ENCODE measurements at places on chromosomes 11 and 22.

DNA sequence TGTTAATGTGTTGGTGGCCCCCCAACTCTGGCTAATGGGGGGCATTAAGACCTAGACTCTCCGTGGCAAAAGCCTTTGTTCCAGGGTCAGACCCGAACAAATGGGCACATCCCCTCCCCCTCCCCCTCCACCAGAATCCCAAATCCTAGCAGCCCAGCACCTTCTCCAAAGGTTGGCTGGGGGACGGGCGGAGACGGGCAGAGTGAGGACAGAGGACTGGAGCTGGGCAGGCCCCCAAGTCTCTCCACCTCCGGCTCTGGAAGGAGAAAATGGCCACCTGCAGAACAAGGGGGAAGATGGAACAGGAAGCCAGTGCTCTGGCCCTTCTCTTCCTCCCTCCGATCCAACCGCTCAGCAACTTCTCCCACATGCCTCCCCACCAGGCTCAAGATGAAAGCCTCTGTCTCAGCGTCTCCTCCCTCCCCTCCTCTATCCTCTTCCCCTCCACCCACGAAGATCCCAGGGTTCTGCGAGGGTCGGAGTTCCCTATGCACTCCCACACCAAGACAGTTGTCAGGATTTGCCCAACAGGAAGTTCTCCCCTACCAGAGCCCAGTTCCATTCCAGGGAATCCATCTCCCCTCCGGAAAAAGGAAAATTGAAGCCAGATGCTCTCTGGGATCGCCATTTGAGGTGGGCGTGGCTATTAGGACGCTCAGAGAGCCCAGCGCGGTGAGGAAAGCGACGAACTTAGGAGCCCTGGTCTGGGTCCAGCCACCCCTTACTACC, 20.1 kb downstream of the ADA2 start:
- H3K4me3 ChIP-seq: peak overlapping the region; percentile 54
- DNase-seq: no peak
- H3K36me3 ChIP-seq: no peaks in the 10 kb centered on the region
- no peaks in the 10 kb centered on the region for H3K27me3 ChIP-seq

GRCh38 chr11:110026858-110027626, 66.2 kb upstream of the ZC3H12C start:
- no peak for DNase-seq
- no peak overlapping the region for H3K27ac ChIP-seq

DNA sequence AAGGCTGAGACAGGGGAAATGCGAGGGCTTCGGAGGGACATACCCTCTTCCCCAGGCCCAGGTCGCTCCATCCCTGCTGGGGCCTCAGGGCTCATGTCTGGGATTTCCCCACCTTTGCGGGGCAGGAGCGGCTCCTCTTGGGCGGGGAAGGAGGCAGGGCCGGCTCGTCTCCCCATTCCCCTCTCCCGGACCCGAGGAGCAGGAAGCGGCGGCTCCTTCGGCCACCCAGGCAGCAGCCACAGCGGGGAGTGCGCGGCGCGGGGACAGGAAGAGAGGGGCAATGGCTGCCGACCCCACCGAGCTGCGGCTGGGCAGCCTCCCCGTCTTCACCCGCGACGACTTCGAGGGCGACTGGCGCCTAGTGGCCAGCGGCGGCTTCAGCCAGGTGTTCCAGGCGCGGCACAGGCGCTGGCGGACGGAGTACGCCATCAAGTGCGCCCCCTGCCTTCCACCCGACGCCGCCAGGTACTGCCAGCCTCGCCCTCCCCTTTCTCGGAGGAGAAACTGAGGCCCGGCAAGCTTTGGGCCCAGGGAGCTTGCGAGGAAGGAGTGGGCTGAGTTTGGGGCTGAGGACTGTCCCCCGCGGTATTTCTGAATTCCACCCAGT, at the start of gene ANKK1:
Gene ANKK1, plus strand, starts transcription at position 175 of the 607 bp plus-strand sequence. Its CDS starts 106 bp downstream, at position 281.
- H3K27ac ChIP-seq: peak within 1 kb of the TSS; percentile 54
- H3K36me3 ChIP-seq: no peaks in the 10 kb centered on the region
- H3K4me1 ChIP-seq: no peaks in the 10 kb centered on the region
- H3K27me3 ChIP-seq: no peaks in the 10 kb centered on the region
- H3K4me3 ChIP-seq: no peak within 1 kb of the TSS
- no peak for DNase-seq

GRCh38 chr11:115990004-115990447, 485.8 kb upstream of the CADM1 start:
- H3K27ac ChIP-seq: no peak overlapping the region
- no peak for DNase-seq
- H3K4me1 ChIP-seq: no peaks in the 10 kb centered on the region

Data from breast epithelium (tissue), 4 donors.